ENCODE measurements at places on chromosomes 3 and 15.

DNA sequence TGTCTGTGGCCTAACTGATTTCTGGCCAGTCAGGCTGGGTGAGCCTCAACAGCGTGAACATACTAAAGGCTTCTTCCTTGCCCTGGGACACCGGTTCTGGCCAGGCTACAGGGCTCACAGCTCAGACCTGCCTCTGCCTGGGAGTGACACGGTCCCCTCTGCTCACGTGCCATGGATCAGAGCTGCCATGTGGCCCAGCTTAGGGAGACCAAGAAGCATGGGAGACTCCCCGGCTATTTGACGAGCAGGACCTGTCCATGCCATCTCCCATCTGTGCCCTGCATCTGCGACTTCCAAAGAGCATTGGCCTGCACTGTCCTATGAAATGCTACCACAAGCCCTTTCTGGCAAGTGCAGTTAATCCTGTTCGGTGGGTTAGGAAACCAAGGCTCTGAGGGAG is 57.4 kb downstream of the APBA2 start:
- DNase-seq = no peak

DNA sequence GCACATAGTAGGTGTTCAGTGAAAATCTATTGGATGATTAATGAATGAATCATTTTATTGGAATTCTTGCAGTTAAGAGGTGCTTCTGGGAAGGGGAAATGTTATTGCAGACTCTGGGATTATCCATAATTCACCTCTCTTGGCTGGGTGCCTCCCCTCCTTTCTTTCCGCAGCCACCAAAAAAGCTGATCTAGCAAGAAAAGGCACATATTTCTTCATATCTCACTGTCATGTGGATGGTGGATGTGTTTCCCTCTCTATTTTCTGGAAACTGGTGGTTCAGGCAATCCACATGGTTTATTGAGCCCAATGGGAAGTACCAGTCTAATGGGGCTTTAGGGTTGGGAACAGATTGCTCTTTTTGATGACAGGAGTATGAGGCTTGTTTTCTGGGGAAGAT is 151.1 kb upstream of the ROPN1 start:
- no peak for DNase-seq

GRCh38 chr3:116306720-116307119 is 138.6 kb downstream of the LSAMP start:
- no peak for DNase-seq

GRCh38 chr3:142022381-142022780 is 127.0 kb downstream of the TFDP2 start:
- DNase-seq = no peak

DNA sequence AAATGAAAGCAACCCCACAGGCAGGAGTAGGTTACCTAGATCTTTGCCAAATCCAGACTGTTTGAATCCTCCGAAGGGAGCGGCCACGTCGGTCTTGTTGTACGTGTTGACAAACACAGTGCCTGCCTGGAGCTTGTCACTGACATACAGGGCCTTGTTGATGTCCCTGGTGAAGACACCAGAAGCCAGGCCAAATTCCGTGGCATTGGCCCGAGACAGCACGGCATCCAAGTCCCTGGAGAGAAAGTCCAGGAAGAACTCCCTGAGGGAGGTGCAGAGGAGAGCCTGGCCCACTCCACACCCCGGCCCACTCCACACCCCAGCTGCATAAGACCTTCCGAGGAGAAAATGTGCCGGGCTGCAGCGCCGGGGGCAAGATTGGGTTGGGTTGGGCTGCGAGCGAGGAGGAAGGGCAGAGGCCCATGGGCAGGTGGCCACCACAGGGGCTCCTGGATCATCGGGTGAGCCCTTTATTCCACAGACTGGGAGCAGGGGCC is 21.8 kb upstream of the SLC41A3 start:
- no peak for DNase-seq

DNA sequence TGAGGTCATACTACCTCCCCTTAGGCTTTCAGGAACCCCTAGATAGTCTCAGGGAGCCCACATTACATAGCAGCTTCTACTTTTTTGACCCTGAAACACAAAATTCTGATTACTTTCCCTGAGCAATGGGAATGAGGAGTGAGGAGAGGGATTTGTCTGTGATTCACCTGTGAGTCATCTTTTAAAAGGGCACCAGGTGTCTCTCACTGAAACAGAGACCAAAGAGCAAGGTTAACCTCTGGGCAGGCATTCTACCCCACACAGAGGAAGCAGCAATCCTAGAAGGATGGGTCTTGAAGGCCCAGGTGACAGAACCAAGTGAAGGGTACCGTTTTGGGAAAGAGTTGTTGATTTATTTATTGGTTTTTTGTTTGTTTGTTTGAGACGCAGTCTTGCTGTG is 31.1 kb upstream of the UBE2E2 start:
- DNase-seq = no peak

GRCh38 chr3:33093847-33094246 is 3.1 kb downstream of the GLB1 start:
- no peak for DNase-seq

DNA sequence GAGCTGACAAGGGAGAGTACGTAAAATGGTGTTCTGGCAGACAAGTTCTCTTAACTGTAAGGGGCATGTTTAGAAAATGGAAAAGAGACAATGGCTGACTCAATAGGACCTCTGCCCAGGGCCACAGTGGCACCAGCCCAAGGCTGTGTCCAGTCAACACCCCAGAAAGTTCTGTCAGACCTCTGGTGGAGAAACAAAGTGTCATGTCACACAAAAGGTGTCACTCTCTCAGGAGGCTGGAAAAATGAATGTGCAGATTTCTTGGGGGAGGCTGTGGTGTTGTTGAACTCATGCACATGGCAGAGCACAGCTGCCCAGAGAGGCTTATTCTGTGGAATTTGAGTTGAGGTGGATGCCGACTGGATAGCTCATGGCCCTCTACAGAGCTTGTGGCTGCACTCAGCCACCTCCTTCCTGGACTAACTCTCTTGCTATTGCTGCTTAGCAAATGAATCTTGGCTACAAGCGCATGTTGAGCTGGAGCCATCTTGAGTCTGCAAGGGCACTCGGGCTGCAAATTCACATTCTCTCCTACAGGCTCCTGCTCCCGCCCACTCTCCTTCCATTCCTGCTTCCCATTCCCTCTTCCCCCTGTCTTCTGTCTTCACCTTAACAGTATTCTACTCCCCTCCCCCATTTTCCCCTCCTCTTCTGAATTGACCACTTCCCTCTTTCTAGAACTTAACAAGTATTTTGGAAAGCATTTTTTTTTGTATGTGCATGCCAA is 55.8 kb upstream of the SLC7A14 start:
- DNase-seq = no peak

DNA sequence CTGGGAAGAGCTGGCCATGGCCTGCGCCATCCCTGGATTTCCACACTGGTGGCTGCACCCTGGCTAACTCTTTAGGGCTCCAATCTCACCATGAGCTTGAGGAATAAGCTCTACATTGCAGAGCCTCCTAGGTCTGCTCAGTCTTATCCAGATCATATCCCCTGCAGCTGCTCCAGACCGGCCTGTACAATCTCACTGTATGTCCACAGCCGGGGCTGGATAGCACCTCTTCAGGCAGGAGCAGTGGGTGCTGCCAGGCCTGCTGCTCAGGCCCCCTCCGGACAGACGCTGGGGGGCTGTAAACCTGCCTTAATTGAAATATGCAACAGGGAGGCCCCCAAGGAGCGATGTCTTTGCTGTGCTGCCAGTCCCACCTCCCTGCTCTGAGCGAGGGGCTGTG is 15.6 kb downstream of the INSYN1 start:
- DNase-seq = no peak

GRCh38 chr3:31543375-31543774 is 10.7 kb downstream of the STT3B start:
- DNase-seq = no peak

- DNase-seq = no peak
Observed at GRCh38 chr3:12553921-12554391, 2.9 kb upstream of the MKRN2 start.

GRCh38 chr3:12139111-12139511 is 19.6 kb downstream of the TIMP4 start:
- DNase-seq = no peak

DNA sequence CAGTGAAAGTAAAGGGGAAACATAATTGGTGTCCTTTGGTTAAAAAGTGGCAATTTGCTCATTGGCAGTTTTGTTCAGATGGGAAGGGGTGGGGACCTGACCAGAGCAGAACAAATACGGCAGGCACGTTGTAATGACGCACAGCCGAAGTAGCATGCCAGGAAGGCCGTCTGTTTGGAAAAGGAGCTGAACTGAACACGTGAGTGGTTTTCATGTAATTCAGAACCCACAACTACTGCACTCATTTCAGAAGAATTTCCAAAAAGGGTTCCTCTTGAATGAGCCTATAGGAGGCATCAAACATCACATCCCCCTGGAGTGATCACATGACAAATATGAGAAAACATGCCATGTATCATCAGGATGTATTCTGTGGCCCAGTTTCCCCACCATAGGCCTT is 42.9 kb upstream of the LMCD1 start:
- DNase-seq = no peak

- no peak for DNase-seq
Observed at GRCh38 chr3:23071758-23072157, 131.4 kb upstream of the UBE2E2 start.

GRCh38 chr15:75738014-75738646 is 25.5 kb upstream of the CSPG4 start:
- DNase-seq = no peak

DNA sequence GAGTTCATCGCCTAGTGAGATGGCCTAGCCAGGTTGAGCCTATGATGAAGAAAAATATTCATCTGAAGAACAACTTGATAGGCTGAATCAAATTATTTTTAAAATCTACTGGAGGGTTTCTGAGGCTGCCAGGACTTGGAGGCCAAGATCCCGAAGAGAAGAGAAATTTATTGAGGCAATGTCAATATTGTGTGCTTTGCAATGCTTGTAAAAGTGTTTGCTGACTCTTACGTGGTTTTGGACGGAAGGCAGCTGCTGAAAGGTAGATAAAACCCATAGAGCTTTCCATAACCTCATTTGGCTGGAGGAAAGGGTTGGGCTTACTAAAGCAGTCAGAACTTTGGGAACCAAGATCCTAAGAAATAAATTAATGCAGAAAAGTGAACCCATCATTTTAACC is 361.0 kb upstream of the IL12A start:
- no peak for DNase-seq

GRCh38 chr3:195077611-195078540 is 193.1 kb downstream of the XXYLT1 start:
- DNase-seq = no peak

DNA sequence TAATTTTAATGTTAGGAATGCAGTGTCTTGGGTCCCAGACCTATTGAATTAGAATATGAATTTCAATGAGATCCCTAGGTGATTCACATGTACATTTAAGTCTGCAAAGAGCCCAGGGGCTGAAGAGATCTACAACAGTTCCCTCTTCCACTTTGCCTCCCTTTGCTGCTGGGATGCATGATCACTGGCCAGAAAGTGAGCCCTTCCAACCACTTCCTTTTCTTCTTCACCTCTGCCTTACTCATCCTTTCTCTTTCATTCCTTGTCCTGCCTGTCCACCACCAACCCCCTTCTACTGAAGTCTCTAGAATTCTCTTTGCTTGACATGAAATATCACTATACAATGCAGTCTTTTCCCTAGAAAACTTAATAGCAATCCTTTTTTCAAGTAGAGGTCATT is 222.4 kb upstream of the LRIG1 start:
- no peak for DNase-seq

GRCh38 chr3:69309814-69310213 is 76.1 kb downstream of the FRMD4B start:
- DNase-seq = no peak

DNA sequence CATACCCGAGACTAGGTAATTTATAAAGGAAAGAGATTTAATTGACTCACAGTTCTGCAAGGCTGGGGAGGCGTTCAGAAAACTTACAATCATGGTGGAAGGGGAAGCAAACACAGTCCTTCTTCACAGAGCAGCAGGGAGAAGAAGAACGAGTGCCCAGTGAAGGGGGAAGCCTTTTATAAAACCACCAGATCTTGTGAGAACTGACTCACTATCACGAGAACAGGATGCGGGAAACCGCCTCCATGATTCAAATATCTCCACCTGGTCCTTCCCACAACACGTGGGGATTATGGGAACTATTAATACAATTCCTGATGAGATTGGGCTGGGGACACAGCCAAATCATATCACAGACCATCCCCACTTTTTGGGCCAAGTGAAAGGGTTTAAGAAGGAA is 58.8 kb upstream of the CTXND1 start:
- DNase-seq = no peak
